ENCODE measurements at places on chromosomes 3 and 15.
A peak's percentile ranks its signal among the peaks of the same experiment; 100 is the strongest.

- DNase-seq, result peak; percentile 93
Measured at GRCh38 chr15:84840741-84841429, 23.7 kb downstream of the ALPK3 start.

GRCh38 chr3:45599984-45600650 lies 5.6 kb downstream of the LIMD1 start:
- DNase-seq, result no peak

DNA sequence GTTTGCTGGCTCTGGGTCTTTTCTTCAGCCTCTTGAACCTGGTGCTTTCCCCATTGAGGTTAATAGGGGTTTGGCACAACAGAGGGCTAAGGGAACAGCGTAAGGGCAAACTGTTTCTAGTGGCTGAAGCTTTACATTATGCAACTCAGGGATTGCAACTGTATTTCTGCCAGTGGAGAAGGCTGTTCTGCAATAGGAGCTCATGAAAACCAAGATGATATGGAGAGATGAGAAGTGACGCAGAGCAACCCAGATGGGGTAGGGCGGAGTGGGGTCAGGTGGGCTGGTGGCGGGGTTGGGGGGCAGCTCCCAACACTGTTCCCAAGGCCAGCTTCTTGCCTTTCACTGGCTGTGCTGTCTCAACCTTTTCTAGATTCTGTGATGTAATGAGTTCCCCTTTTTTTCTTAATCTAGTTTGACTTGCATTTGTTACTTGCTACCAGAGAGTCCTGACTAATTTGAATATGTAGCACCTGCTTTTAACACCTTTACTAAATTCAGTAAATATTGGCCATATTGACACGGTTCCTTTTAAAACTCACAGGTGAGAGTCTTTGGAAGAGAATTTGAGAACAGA lies 7.2 kb downstream of the GXYLT2 start:
- no peak for DNase-seq

DNA sequence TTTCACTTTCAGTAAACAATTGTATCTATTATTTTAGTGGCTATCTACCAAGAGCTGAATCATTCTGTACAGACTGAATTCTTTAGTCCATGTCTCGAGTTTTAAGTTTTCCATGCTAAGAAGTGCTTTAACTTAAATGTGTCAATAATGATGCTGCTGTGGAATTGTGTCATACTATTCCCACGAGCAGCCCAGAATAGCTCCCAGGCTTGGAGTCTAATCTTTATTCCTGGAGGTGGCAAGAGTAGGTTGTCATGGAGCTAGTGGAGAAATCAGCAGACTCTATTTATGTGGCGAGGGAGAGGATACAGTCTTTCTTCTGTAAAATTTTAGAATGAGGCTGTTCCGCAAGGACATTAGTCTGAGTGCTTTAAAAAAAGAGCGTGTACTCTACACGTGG lies 207.2 kb downstream of the ROBO2 start:
- DNase-seq, result no peak

- DNase-seq, result no peak
Measured at GRCh38 chr3:155076888-155077287, 3.2 kb upstream of the MME start.

DNA sequence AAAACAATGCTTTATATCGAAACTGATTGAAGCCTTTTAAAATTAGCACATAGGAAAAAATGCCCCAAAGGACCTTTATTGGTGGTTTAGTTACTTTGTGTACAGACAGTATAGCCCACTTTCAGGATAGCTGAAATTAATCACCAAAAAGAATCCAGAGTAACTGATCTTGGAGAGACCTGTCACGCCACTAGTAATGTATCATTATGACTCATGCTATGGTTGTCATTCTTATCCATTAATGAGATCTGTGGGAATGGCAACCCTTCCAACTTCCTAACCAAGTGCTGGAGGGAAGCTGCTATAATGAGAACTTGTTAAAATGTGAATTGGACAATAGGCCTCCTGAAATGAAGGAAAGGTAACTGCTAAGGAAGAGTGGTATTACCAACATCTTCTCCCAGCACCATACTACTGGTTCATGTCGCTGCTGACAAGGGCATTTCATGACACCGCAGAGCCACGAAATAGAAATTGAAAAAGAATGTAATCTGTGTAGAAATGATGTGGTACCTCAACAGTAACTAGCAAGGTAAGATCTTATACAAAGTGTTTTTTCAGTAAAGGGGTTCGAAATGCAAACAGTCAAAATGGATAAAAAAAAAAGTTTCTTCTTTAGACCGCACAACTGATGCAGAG lies 7.1 kb upstream of the EMC4 start:
- peak; percentile 35 for DNase-seq

- no peak for DNase-seq
Measured at GRCh38 chr3:48107227-48107626, 81.0 kb downstream of the CDC25A start.

- no peak for DNase-seq
Measured at GRCh38 chr3:126104028-126104635, 20.2 kb upstream of the SLC41A3 start.

- DNase-seq, result no peak
Measured at GRCh38 chr15:65329288-65329983, 25.0 kb downstream of the RNU5B-1 start.

GRCh38 chr3:168620854-168621253 lies 525.1 kb upstream of the GOLIM4 start:
- DNase-seq, result no peak

GRCh38 chr3:30577788-30578187 lies 28.6 kb upstream of the TGFBR2 start:
- no peak for DNase-seq

GRCh38 chr3:68893600-68894239 lies 38.6 kb downstream of the TAFA4 start:
- peak; percentile 17 for DNase-seq

GRCh38 chr3:177973241-177973840 lies 562.9 kb upstream of the KCNMB2 start:
- DNase-seq, result peak; percentile 45

- DNase-seq, result no peak
Measured at GRCh38 chr3:133805384-133805701, 272 bp upstream of the SRPRB start.

- no peak for DNase-seq
Measured at GRCh38 chr3:3552761-3553160, 246.5 kb upstream of the LRRN1 start.

DNA sequence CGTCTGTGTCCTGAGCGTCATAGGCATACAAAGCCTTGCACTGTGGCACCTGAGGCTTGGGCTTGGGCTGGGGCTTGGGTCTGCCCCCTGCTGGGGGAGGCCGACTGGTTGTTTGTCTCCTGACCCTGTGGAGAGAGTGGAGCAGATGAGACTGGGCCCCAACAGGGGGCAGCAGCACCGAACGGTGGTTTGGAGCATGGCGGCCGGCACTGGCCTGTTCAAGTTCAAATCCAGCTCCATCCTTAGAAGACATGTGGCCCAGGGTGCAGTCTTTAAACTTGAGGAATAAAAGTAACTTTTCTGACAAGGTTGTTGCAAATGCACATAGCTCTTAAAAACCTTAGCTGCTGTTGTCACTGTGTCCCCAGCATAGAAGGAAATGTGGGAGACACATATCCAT lies 33.3 kb downstream of the CCNB2 start:
- peak; percentile 40 for DNase-seq

Data from AG08395 (cell line).